ENCODE measurements at places on chromosomes 1 and 21.

DNA sequence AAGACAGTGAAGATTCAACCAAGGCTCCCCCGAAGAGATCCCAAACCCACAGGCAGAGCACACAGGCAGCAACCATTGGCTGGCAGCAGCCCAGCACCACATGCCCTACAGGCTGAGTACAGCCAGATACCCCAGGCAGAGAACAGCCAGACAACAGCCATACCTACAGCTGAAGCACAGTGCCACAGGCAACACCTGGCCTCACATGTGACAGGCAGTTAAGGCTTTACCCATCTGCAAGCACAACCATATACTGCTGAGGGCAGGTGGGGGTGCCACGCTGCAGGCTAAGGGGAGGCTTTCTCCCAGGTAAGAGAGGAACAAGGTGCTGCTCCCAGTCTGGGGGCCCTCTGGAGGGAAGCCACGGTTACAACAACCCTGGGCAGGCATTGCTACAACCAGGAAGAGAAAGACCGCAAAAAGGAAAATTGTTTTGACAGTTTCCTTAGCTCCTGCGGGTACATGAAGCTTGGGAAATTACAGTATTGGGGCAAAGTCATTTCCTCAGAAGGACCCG, 12.3 kb downstream of the CHIT1 start:
- peak; percentile 31 for DNase-seq

GRCh38 chr1:115976062-115976920, at the start of gene SLC22A15:
SLC22A15 (plus strand) TSS chr1:115976513; CDS start chr1:115976628, 115 bp downstream.
- DNase-seq = peak; percentile 72

- no peak for DNase-seq
Measured at GRCh38 chr21:34636961-34637360, 22.0 kb upstream of the RCAN1 start.

DNA sequence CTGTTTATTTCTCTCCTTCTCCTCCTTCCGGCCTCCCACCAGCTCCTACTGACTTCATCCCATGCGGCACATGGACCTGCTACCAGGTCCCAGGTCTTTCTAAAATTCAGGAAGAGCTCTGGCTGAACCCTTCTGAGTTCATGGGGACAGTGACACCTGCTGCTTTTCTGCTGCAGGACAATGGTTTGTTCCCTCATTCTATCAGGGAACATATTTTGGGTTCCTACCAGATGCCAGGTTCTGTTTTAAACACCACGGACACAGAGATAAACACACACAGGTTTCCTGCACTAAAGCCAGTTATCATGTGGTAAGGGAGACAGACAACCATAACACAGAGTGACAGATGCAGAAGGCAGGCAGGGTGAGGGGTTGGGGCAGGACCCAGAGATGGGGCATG, 114.0 kb upstream of the RAB4A start:
- DNase-seq = peak; percentile 32

- DNase-seq = no peak
Measured at GRCh38 chr1:55618199-55618598, 403.0 kb upstream of the USP24 start.

- DNase-seq = no peak
Measured at GRCh38 chr1:85027242-85027983, 20.9 kb downstream of the MCOLN3 start.

- DNase-seq = no peak
Measured at GRCh38 chr1:119409731-119410130, 5.2 kb upstream of the HSD3B2 start.

GRCh38 chr1:26583646-26584485, 54.3 kb downstream of the RPS6KA1 start:
- no peak for DNase-seq

- DNase-seq = no peak
Measured at GRCh38 chr21:29104239-29104708, 26.2 kb upstream of the MAP3K7CL start.

Data from endothelial cell (in vitro differentiated cells).